Stimulated activated CD4-positive, alpha-beta T cell treated with anti-CD3 and anti-CD28 coated beads, TNF-alpha, amount 100 ng/mL, for 4 hours (primary cell): ENCODE measurements at places on chromosomes 5 and 9.

GRCh38 chr9:69204326-69204725, 30.2 kb downstream of the TJP2 start:
- DNase-seq: no peak

DNA sequence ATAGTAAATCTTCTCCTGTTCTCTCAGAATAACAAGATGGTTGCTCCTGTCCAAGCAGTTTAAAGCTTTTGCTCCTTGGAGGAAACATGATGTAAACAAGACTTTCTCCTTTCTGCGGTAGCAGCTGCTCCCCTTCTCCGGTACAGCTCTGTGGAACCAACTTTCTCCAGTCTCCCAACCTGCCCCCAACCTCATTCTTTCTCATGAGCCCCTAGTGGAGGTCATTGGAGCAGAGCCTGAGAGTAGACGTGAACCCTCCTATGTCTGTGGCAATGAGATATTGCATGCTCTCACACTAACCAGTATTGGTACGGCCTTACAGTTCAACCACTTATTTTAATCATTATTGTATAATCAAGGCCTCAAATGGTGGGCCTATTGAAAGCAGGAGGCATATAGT, 483.8 kb upstream of the CDH10 start:
- DNase-seq: no peak

DNA sequence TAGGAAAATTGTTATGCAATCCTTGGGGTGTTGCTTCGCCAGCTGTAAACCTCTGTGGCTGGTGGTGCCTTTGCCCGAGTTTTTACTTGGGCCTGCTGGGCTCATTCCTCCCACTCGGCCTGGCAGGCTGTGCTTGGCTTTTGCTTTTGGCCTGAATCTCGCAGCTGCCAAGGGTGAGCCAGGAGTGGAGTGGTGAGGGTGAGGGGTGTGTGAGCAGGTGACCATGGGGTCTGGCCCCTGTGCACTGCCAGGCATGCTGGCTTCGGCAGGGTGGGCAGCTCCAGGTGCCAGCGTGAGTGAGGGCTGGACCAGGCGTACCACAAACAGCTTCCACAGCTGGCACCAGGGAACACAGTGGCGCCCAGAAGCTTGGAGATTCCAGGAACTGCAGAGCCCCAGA, 12.6 kb upstream of the DHFR start:
- no peak for DNase-seq

- DNase-seq: no peak
Observed at GRCh38 chr5:110727025-110727314, 499 bp upstream of the TMEM232 start.

- no peak for DNase-seq
Observed at GRCh38 chr9:33024126-33024965, 727 bp upstream of the DNAJA1 start.

GRCh38 chr9:137064027-137064879, 6.1 kb downstream of the SAPCD2 start:
- DNase-seq: no peak

GRCh38 chr9:112037281-112038016, 137.6 kb downstream of the SUSD1 start:
- DNase-seq: no peak

GRCh38 chr9:11432361-11432760, 819.6 kb upstream of the PTPRD start:
- DNase-seq: no peak

DNA sequence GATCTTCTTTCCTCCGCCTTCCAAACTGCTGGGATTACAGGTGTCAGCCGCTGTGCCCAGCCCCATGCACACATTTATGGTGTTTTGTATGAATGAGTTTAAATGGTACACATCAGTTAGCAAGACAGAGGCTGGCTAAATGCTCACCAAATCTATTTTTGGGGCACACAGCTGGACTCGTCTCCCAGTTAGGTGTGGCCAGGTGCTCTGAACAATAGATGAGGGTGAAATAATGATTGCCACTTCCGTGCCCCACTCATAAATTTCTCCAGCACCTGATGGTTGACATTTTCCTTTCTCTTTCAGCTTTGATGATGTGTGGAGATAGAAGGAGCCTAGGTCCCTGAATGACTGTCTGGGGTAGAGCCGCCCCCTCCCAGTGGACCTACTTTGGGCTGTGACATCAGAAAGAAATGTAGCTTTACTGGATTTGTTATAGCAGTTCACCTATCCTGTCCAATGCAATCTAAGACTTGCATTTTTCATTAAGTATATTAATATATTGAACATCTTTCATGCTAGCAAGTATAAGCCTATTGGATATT, 8.6 kb upstream of the RAPGEF1 start:
- DNase-seq: no peak
